ENCODE measurements at places on chromosomes 3 and 15.

GRCh38 chr15:89743594-89743993 is 7.5 kb downstream of the MESP1 start:
- DNase-seq = no peak

DNA sequence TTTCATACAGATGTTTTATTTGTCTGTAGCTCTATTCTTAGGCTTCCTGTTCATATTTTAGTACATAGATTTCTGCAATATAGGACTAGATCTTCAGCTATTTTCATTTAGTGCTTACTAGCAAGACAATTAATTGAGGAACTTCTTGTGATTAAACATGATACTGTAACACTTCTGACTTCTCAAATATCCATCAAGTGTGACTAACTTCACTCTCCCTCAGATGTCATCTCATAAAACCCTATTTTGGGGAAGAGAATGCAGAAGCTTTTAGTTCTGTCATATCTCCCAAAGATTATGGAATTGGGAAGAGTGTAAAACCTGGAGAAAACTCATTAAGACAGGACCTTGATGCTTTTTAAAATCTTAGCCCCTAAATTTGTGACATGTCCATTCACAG is 28.6 kb upstream of the GOLIM4 start:
- no peak for DNase-seq

GRCh38 chr3:151067158-151067557 is 18.3 kb upstream of the MED12L start:
- peak; percentile 12 for DNase-seq

GRCh38 chr3:121508389-121508788 is 37.4 kb downstream of the POLQ start:
- no peak for DNase-seq

- peak; percentile 14 for DNase-seq
These were observed 45.0 kb downstream of the GPR176 start for GRCh38 chr15:39874890-39875549.

DNA sequence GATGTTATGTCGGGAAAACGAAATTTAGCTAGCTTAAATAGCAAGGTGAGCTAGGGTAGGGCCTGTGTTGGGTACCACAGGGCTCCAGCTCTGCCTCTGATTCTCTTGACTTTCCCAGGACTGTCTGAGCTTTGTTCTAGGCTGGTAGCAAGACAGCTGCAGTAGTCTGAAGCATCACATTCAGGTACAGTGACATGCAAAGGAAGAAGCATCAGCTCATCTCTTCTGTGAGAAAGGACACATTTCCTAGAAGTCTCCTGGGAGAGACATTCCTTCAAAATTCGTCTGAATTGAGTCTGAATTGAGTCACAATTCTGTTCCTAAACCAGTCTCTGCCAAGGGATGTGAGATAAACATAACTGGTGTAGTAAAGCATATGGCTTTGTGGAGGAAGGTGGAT is 8.5 kb upstream of the UBXN7 start:
- no peak for DNase-seq

DNA sequence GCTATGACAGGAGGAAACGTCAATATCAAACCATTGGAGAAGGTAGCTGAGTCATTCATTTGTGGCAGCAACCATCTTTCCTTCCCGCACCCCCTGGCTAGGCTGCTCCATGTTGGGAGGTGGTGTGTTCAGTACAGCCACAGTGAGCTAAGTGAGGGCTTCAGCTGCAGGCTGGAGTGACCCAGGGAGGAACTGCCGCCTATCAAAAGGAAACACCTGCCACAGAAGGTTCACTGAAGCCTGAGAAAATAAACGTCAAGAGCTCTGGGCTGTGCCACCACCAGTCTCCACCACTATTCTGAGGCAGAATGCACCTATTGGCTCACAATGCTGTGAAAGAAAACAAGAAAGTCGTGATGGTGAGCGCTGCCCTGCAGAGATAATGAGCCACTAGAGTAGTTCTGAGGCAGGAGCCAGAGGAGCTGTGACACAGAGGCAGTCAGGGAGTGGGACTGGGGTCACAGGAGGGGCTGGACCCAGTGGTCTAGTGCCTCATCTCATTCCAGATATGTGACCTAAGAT is 34.8 kb upstream of the CD47 start:
- peak; percentile 80 for DNase-seq

GRCh38 chr3:134486577-134487041 is 752 bp downstream of the CEP63 start:
- no peak for DNase-seq

DNA sequence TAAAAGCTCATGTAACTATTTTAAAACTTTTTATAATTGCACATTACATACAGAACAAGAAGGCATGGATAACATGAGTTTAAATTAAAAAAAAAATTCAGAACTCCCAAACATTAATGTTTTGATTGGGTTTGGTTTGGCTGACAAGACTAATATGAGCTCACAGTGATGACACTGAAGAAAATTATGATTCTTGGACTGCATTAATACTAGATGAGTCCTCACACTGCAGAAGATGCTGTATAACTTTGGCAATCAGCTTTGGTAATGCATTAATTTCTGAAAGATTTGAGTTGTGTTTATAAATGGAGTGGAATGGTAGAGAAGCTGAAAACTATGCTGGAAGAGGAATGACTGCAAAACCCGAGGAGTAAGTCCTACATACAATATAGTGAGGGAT is 358.9 kb downstream of the PLCL2 start:
- no peak for DNase-seq

Measured in NCI-H1436 (cell line).